ENCODE measurements at places on chromosomes 2 and 18. TPM values are rescaled to one million over a fixed set of nuclear protein-coding genes. Genes with fewer than 3 reads are reported as not detected.

GRCh38 chr2:233674995-233675394 lies 3.3 kb downstream of the UGT1A9 start:
- DNase-seq = no peak

DNA sequence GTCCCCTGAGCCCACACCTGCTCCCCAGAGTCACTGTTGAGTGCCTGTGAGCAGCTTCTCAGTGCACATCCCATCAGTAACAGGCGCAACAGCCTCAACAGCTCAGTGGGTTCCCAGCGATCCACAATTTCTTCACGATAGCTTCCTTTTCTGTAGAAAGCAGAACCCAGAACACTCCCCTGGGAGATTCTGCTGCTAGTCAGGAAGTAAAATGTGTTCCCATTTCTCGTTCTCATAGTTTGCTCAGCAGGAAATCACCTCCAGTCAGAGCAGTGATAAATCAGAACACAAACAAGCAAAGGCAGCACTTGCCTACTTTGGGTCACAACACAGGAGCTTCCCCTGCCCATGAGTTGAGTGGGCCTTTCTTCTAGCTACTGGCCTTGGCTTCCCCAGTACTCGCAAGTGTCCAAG lies 48.9 kb upstream of the ATG16L1 start:
- no peak for DNase-seq

GRCh38 chr2:229050133-229050532 lies 221.0 kb downstream of the PID1 start:
- DNase-seq = no peak

- DNase-seq = no peak
Measured at GRCh38 chr18:24488824-24489493, 28.5 kb downstream of the HRH4 start.

DNA sequence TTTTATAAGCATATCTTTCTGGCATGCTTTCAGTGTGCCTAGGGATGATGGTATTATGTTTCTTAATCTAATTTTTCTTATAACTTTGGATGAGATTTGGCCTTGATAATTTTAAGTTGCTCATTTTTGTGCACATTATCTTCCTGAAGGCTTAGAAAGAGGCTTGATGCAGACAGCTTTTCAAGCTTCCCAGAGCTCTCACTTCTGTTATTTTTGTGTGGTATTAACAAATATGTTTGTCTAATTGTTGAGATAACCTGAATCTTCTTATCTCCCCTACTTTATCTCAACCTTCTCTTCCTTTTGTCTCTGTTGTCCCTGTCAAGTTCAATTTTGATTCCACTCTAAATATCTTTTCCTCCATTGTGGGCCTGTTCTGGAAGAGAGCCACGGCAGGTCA lies 113.2 kb upstream of the LRRTM1 start:
- DNase-seq = no peak

DNA sequence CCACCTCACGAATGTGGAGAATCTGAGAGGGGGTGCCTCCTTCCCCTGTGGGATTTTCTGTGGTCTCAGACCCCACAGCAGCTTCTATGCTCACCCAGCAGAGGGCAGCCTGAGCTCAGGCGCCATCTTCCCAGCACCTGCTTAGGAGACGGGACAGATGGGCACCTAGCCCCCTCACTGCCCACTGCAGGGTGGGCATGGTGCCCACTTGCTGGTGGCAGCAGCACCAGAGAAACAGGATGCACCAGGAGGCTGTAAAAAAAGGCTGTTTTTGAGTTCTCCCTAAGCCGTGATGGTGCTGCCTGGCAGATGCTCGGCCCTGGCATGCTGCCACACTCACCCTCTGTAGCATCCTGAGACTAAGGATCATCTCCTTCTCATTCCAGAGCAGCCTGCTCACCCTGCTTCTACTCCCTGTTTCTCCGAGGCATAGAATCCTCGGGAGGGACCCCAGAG lies 19.1 kb upstream of the SLC20A1 start:
- no peak for DNase-seq

- no peak for DNase-seq
Measured at GRCh38 chr2:38500283-38500634, 102.5 kb downstream of the HNRNPLL start.

GRCh38 chr2:65939687-65940086 lies 495.2 kb upstream of the MEIS1 start:
- no peak for DNase-seq

DNA sequence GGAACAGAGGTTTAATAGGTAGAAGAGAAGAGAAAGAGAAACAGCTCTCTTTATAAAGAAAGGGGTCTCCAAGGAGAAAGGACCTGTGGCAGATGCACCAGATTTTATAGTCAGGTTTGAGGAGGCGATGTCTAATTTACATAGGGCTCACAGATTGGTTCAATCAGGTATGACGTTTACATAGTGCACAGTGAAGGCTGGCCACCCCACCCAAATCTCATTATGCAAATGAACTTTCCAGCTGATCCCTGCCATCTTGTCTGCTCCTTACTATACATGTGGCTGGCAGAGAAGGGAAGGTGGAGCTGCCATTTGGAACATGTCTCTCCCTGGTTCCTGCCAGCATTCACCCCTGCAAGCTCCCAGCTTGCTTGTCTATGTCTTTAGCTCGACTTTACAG lies 557.8 kb downstream of the SUCLG1 start:
- no peak for DNase-seq

- DNase-seq = no peak
Measured at GRCh38 chr2:70002241-70002899, 40.9 kb upstream of the ASPRV1 start.

GRCh38 chr2:12035029-12035720 lies 288.7 kb downstream of the LPIN1 start:
- DNase-seq = no peak

GRCh38 chr18:43662657-43663056 lies 385.4 kb upstream of the SYT4 start:
- DNase-seq = no peak

- DNase-seq = no peak
Measured at GRCh38 chr2:44730593-44730992, 210.9 kb upstream of the SIX3 start.

GRCh38 chr2:240990726-240991377 lies 7.6 kb upstream of the SNED1 start:
- no peak for DNase-seq

- DNase-seq = no peak
Measured at GRCh38 chr18:47411159-47411558, 159.7 kb upstream of the SKOR2 start.

DNA sequence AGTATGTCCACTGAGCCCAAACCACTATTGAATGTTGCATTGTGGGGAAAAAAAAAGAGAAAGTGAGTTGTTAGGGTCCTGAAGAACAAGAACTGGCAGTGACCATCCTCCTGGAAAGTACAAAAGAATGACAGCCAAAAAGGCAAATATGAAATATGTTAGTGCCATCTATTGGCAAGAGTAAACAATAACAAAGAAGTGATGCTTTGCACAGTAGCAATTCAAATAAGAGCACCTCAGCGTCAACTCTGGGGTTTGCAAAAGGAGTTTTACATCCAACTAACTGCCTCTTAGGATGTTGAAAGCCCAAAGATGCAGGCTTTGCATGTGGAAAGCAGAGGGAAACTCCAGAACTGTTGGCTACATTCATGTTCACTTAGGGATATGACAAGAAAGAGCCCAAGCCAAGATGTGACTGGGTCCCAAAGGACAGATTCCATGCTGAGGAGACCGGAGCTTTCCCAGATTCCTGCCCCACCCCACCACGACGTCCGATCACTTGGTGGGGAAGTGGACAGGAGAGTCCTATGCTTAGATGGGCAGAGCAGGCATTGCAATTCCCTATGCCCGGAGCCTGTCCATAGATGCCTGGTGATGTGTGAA lies 15.6 kb downstream of the TRABD2A start:
- no peak for DNase-seq

DNA sequence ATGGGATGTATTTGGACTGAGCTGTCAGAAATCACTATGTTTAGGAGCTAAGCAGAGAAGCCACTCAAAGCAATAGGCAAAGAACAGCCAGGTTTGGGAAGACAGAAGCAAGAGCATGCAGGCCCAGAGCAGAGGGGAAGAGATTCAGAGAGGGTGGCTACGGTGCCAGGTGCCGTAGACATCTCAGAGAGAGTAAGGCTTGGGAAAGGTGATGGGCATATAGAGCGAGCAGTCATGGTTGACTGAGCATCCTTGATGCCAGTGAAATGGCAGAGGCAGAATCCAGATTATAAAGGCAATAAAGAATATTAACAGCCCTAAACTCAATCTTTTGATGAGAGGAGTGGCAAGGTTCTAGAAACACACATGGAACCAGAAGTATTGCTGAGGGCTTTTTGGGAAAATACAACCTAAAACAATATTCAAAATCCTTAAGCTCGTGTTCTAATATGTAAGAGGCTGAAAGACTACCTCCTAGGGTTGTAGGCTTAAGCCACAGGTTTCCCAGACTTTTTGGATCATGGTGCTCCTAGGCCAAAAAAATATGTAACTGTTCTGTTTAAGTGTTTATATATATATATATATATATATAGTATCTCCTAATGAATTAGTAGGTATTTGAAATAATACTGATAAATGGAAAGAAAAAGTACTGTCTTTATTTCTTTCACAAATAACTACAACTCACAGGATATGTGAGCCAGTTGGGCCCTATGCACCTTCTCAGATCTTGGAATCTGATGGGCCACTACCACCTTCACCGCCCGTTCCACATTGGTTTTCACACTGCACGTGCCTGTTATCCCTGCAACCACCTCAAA lies 113.3 kb downstream of the MYCN start:
- no peak for DNase-seq

TMEFF2 gene
- total RNA-seq = 4.7 TPM

MAPK4 gene
- total RNA-seq = 3.6 TPM

PPP4R3B gene
- 112 TPM for total RNA-seq

THUMPD2 gene
- 35.4 TPM for total RNA-seq

PCARE gene
- total RNA-seq = 0.16 TPM

ADRA2B gene
- total RNA-seq = 1.6 TPM

RGPD4 gene
- 0.05 TPM for total RNA-seq

CYS1 gene
- 7.2 TPM for total RNA-seq

ZC3H8 gene
- 26.3 TPM for total RNA-seq

PROM2 gene
- 13.6 TPM for total RNA-seq
